ENCODE measurements at places on chromosomes 1 and 21.
A peak's percentile ranks its signal among the peaks of the same experiment; 100 is the strongest.

DNA sequence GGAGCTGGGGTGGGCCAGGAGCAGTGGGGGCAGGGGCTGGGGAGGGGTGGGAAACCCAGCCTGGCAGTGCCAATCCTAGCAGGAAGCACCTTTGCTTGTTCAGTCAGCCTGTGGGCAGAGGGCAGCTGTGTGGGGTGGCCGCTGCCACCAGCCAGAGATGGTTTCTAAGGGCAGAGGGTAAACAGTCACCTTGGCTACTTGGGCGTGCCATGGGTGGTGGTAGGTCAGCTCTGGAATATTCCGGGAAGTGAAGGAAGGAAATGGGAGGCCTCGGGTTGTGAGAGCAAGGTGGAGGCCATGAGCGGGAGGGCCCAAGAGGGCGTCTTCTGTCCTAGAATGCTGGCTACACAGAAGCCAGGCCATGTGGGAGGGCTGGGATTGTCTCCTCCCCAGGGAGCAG, 20.7 kb upstream of the WNT4 start:
- no peak for DNase-seq

GRCh38 chr1:22662986-22663408, 10.0 kb downstream of the C1QB start:
- no peak for DNase-seq

DNA sequence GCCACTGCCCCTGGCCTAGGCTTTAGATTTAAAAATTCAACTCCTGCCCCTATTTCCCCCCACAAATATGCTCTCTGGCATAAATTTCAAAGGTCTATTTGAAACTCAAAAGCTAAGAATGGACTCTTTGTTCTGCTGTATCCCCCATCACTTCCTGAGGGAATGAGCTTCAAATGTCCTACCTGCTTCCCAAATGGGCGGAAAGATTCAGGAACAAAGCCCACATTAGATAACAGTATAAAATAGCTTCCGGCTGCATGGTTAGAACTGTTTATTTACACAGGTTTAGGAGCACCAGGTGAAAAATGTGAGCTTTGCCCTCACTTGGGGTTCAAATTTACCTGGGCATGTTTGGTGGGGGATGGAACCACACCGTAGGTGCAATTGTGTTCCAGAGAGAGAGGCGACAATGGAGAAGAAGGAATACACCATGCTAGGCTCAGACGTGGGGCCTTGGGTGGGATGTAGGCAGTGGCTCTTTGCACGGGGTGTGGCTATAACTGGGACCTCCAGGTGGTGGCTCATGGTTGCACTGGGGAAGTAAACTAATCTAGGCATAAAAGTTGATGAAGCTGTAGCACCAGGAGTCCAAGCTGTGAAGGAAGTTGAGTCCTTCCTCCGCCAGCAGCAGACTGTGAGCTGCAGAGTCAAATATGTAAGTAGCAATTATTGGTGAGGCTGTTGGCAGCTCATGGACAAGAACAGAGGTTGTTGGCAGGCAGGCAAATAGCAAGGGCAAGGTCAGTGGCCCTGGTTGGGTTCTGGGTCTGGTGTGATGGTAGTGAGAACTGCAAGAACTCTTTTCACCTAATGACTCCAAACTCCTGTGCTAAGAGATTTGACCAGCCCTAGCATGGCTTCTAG, 41.5 kb upstream of the SRSF10 start:
- no peak for DNase-seq

DNA sequence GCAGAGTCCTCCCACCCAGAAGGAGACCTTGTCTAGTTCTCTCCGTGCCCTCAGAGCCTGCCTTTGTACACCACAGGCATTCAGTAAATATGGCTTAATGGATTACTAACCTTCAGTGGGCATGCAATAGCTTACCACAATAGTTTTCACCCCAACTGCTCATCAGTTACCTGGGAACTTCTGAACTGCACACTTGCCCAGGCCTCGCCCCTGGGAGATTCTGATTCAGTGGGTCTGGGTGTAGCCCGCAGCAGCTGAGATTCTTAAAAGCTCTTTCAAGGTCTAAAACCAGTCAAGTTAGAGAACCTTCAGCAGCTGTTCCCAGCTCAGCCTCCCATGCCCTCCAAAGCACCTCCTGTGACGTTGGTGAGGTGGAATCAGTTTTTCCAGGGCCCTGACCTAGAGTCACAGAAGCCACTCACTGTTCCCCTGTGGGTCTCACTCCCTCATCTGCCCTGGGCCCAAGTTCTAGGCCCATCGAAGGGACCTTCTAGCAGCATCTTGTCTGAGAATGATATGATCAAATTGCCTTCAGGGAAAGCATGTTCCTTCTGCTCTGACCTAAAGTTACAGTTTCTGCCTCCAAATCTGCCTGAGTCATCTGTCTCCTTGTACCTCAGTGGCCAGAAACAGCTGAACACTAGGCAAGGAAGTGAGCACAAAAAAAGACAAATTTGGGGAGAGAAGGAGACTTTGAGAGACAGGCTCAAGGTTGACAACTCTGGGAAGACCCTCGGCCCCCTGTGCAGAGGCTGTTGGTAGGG, 10.8 kb downstream of the ASAP3 start:
- no peak for DNase-seq

GRCh38 chr1:117930173-117930447, 571 bp downstream of the WDR3 start:
- DNase-seq: no peak

DNA sequence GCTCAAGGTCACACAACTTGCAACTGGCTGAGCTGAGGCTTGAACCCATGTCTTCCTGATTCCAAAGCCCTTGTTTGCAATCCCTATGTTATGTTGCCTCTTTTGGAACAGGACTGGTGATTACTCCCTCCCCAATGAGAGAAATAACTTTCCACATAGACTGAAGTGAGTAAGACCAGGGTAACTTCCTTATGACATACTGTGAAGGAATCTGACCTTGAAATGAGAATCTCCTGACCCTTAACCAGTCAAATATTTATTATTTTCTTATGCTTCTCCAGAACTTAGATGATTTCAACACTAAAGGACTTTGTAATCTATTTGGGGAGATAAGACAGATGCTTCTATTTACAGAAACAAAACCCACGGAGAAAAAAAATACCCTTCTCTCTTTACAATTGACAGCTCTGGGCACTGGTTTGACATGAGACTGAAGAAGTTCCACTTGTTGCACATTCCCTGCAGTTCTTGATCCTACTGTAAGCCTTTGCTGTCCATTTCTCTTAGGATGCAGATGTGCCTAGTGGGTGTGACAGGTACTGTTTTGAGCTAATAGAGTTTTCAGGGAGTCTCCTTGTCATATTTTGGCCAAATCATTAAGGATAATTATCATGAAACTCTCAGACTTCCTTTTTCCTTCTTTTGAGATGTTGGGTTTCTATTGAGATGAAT, 3.9 kb upstream of the RPTN start:
- no peak for DNase-seq

DNA sequence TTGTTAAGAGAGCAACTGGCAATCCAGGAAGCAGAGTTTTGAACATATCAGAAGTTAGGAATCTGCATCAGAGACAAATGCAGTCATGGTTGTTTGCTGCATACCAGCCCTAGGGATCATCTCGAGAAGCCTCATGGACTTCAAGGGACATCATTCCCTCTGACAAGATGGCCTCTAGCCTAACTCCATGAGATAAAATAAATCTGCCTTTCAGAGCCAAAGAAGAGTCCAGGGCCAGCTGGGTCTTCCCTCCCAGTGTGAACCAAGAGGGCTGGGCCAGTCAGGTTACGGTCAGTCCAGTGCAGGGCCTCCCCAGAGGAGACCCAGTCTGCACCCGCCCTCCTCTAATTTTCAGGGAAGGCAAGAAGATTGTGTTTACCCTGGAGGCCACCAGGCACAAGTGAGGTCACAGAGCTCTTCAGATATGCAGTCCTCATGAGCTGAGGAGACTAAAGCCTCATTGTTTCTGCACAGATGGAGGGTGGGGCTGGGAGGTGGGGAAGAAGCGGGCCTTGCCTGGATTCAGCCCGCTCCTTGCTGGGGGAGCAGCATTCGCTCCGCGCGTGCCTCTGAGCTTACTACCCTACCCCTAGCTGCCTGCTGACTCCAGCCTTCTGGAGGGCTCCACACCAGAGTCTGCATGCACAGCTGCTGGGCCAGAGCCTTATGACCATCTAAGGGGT, 52.8 kb downstream of the CAPN2 start:
- DNase-seq: peak; percentile 52

DNA sequence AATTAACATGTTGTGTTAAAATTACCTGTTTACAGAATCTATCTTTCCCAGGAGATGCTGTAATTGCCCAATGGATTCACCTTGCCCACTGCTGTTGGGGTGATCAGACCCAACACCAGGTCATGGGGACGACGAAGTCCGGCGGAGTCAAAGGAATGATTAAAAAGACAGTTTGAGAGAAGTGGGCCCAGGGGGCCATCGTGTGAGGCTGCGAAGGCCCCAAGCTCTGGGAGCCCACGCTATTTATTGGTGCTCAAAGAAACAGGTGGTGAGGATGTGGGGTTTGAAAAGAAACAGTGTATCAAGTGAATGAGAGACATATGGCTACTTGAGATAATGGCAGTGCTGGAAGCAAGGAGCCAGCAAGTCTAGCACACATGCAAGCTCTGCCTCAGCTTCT, 16.3 kb upstream of the L1TD1 start:
- no peak for DNase-seq

DNA sequence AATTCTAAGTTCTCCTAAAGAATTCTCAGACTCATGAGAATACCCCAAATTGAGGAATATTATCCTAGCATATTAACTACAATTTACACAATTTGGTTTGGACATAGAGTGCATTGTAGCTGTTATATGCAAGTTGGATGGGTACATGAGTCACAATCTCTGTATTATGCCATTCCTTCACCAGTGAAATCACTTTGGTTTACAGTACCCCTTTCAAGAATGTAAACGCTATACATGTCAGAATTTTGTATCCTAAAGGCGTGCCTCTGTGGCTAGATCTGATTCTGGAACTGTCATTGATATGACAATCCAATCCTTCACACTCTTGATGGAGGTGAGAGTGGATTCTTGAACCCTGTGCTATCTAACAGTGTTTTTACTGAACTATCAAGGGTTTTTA, 6.7 kb upstream of the IL10RB start:
- no peak for DNase-seq

- DNase-seq: peak; percentile 62
Measured at GRCh38 chr1:28775121-28775942, 36.6 kb upstream of the OPRD1 start.

DNA sequence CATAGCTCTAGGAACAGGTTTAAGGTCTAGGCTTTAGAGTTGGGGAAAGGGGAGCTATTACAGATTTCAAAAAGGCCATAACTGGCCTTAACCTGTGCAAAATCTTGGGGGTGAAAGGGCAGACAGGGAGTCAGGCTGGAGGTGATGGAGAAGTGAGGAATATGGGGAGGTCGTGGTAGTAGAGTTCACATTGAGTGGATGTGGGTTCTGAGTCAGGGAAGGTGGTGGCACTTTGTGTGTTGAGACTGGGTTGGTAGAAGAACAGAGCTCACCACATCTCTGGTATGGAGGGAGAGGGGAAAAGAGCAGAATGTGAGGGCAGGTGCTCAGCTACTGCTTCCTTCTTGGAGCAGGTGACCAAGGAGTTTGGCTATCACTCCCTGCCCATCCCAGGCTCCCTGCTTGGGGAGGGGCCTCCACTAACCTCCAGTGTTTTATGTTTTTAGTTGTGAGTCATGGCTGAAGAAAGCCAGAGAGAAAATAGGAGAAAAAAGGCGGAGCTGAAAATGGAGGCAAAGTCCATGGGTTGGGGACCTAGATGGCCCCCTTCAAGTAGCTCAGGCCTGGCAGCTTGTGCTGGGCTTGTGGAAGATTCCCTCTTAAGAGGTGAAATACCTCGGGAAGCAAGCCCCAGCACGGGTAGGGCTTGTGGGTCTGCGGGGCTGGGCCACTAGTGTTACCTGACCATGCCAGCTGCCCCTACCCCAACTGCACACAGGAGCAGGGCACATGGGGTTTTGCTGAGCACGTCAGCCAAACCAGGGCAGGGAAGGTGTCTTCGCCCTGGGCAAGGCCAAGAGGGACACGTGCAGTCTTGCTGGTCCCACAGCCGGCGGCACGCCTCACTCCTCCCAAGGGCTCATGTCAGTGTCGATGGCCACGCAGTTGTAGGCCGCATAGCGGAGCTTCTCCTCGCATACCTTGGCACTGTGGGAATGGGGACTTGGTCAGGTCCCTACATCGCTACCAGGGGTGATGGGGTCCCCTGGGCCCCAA, 8.2 kb downstream of the HECTD3 start:
- DNase-seq: no peak

- no peak for DNase-seq
Measured at GRCh38 chr1:111412839-111413238, 14.7 kb downstream of the OVGP1 start.

- no peak for DNase-seq
Measured at GRCh38 chr1:174569240-174569639, 121.5 kb downstream of the GPR52 start.

GRCh38 chr1:8874230-8875201, 4.0 kb downstream of the ENO1 start:
- DNase-seq: no peak

GRCh38 chr1:54335011-54335754, 71.0 kb downstream of the SSBP3 start:
- no peak for DNase-seq

DNA sequence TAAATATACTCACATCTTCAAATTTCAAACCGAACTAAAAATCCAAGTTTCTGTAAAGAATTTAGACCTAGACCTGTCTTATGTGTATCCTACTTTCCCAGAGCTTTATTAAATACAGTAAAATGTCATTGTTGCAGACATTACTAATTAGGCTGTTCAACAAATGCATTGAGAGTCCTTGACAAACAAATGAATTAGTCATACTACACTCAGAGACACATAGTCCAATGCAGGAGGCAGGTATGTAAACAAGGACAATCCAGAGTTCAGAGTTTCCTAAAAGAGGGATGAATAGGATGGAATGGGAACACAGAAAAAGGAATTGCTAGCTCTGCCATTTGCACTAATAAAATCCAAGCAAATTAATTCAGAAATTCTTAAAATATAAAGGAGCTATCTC, 1.6 kb upstream of the EGLN1 start:
- no peak for DNase-seq

GRCh38 chr1:178055779-178056471, 38.0 kb upstream of the RASAL2 start:
- no peak for DNase-seq

DNA sequence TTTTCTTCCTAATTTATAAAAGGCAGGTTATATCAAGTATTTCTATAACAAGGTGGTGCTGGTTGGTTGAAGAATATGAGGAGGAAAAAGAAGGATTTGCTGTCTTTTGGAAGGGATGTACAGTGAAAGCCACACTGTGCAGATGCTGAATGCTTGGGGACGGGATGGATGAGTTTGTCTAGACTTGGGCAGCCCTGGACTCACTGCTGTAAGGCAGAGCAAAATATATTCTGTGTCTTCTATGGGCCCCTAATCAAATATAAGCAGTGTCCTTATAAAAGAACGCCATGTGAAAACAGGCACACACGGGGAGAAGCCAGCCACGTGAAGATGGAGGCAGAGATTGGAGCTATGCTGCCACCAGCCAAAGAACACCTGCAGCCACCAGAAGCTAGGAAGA, 47.4 kb downstream of the PHC2 start:
- no peak for DNase-seq

- no peak for DNase-seq
Measured at GRCh38 chr1:76871355-76871974, 4.2 kb downstream of the ST6GALNAC5 start.

DNA sequence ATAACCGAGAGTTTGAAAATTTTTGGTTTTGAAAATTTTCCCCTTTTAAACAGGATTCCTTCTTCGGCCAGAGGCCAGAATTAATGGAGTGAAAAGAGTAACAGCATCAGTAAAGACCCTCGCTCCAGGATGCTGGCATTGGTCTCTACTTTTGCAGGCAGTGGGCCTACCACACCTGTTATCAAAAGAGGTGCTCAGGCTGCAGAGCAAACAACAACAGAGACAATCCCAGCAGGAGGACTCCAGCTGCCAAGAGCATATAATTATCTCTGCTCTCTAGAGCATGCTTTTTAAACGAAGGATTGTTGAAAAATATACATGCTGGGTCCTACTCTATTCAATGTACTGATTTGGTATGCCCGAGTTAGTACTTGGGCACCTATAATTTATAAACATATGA, 1048.5 kb downstream of the PLA2G4A start:
- peak; percentile 23 for DNase-seq

Measured in retina (tissue), 1 donor.